Activated T-helper 1 cell treated with Interleukin-2 at 50 U/mL for 16 hours (primary cell): ENCODE measurements at places on chromosomes 11 and 22.

- DNase-seq, result no peak
These were observed 60.3 kb downstream of the DDX10 start for GRCh38 chr11:108724974-108725689.

GRCh38 chr11:94558468-94558867 lies 8.7 kb upstream of the PIWIL4 start:
- DNase-seq, result no peak

DNA sequence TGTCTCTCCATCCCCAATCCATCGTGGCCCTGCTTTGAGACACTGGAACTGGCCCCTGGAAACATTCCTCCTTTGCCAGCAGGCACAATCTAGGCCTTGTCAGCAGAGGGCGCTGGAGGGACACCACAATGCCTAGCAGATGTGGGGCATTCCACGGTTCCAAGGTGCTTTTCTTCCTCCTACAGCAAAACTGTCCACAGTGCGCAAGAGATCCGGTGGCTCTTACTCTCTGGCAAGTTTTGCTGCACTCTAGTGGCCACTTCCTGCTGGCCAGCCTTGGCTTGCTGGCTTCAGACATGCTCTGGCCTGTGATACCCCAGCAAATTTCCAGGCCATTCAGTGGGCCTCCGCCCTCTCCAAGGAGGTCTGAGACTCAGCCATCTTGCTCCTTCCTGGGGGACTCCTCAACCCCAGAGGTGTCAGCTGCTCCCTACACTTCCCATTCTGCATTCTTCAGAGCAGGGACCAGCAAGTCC lies 17.1 kb upstream of the RBM4B start:
- peak; percentile 61 for DNase-seq

GRCh38 chr22:43310311-43310710 lies 32.9 kb downstream of the SCUBE1 start:
- no peak for DNase-seq

GRCh38 chr11:64713781-64714363 lies 9.1 kb downstream of the NRXN2 start:
- DNase-seq, result no peak
